ENCODE measurements at places on chromosomes 2 and 18.

DNA sequence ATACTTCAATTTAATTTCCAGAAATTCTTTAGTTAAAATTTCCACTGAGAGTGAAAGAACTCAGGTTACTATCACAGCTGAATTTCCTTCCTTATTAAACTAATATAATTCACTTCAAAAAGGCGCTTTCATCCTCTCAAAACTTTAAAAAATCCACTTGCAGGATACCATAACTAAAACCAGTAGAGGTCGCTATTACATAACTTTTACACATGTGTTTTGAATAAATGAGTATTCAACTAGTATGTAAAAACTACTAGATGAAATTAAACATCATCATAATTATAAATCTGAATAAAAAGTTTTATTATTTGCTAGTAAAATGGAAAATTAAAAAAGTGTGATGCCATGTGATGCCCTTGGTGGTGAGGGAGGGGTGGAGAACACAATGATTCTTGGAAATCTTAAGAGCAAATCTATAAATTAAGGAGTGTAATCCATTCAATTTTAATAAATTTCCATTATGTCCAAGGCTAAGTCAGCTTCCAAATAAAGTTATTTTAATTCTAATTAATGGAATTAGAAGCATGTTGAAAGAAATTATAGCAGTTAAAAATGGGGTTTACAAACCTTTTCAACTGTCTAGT is 61.4 kb downstream of the SOS1 start:
- DNase-seq = peak; percentile 2

DNA sequence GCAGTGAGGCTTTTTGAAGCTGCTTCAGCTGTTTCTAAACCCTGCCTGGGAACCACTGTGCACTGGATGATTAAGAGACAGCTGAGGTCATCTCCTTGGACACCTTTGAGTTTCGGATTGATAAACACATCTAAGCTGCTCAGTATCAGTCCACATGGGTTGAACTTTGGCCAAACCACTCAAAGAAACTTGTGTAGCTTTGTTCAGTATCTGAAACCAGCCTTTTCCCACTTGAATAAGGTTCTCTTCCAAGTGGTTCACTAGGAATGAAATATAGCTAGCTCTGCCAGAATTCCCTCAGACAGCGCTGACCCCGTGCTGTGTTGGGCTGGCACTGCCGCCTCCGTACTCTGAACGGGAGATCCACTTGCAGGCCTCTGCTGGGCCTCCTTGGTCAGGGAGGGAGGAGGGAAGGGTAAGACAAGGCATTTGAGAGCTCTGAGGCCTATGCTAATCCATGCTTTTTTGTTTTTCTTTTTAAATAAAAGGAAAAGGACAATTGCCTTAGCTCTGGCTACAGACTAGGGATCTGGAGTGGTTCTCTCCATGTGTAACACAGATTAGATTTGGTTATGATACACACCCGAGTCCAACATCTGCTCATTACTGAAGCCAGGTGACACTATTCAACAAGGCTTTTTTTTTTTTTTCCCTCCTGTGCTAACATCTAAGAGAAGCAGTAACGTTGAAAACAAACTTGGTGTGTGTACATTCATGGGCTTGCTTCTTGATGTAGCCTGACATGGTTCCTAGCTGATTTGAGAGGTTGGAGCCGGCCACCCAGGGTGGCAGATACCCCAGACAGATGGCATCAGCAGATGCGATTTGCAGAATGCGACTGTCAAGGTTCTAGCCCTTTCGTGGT is 67.7 kb downstream of the NCK2 start:
- peak; percentile 69 for DNase-seq

DNA sequence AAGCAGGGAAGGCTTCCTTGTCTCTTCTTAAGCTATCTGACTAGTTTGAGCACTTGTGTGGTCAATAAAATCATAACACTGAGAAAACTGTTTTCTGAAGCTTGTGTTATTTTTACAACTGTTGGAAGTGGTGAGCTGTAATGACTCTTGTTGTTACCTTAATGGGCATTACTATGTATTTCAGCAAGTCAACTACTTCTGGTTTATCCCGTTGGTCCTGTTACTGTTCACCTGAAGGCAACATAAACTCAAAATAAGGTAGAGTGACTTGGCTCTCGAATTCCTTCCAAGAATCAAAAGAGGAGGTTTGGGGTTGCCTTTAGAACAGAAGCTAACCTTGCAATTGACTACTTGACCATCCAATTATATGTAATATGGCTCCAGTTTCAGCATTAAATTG is 23.2 kb upstream of the FIGN start:
- DNase-seq = no peak

DNA sequence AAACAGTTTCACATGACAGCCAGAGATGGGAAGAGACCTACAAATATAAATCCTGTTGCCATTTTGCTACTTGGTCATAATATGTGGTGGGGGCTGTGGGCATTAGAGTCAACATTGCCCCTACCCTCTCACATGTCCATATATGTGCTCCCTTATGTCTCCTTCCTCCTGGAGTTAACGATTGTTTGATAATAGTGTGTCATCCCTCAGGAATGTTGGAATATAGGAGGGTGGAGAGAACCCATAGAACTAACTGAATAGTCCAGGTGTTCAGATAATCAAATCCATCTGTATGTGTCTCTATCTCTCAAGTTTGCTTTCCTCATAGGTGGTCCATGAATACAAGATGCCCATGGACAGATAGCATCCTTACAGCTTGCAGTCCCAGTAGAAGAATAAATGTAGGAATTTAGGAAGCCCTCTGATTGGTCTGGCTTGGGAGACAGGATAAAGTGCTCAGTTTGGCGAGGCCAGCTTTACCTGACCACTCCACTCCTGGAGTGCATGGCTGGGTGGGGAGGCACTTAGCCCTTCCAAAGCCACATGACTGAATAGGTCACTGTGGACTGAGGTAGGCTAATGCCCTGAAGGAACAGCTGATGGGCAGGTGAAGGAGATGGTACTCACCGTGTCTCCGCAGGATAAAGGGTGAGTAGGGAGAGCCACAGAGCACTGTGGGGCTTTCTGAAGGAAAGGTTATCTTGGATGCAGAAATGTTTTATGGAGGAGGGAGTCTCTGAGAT is 166.9 kb downstream of the CDCA7 start:
- DNase-seq = no peak

GRCh38 chr2:23789012-23789411 is 137.9 kb downstream of the ATAD2B start:
- no peak for DNase-seq

GRCh38 chr2:142586693-142587580 is 290.5 kb upstream of the KYNU start:
- no peak for DNase-seq
